ENCODE measurements at places on chromosomes 4 and X. TPM values are rescaled to one million over a fixed set of nuclear protein-coding genes. Genes with fewer than 3 reads are reported as not detected.

Gene AFF2
- total RNA-seq, result 63.7 TPM

Gene FABP2
- not detected for total RNA-seq

Gene TCEAL1
- 38.8 TPM for total RNA-seq

Gene NDUFA1
- 22.3 TPM for total RNA-seq

Measured in camera-type eye (tissue), 1 donor.